ENCODE measurements at places on chromosomes 5 and 9.

DNA sequence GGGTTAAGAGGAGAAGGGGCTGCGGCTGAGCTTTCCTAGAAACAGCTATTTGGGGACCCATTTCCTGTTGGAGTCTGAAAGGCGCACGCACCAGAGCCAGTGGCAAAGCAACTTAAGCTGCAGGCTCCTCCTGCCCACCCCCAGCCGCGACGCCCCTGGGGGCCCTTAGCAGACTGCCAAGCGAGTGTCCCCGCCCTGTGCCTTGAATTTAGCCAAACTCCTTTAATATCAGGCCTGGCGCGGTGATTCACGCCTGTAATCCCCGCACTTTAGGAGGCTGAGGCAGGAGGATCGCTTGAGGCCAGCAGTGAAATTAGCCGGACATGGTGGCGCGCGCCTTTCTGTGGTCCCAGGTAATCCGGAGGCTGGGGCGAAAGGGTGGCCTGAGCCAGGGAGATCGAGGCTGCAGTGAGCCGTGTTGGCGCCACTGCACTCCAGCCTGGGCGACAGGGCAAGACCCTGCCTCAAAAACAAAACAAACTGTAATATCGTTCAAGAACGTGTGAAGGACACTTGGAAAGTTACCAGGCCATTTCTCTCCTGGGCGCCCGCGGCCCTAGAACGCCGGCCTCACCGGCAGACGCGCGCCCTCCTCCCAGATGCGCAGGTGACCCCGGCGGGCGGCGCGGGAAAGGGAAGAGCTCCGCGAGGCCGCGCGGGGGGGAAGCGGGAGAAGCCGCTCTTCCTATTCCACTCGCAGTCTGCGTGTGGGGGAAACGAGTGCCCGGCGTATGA, 1.0 kb upstream of the F2R start:
- DNase-seq = peak; percentile 28

DNA sequence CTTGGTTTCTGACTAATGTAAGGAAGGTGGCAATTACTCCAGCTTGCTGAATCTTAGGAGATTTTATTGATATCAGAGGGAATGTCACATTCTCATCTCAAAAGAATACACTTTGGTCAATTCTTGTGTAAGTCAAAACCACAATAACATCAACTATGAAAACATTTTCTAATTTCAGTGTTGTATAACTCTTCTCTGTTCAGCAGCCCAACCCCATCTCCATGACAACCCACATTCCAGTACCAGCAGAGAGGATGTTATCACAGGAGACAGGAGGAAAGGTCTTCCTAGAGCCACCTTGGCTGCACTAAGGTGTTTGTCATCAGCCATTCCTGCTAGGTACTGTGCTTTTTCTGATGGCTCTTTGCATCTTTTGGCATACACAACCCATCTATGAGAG, 529.1 kb upstream of the BRINP1 start:
- DNase-seq = no peak

GRCh38 chr5:58266402-58266801, 193.5 kb downstream of the PLK2 start:
- DNase-seq = no peak

GRCh38 chr9:127838375-127839078, 15.9 kb downstream of the ENG start:
- DNase-seq = no peak

- no peak for DNase-seq
Measured at GRCh38 chr9:83630938-83631457, 8.1 kb downstream of the IDNK start.

GRCh38 chr9:89462199-89462598, 35.7 kb downstream of the SEMA4D start:
- no peak for DNase-seq

GRCh38 chr9:90299968-90300367, 342.7 kb downstream of the DIRAS2 start:
- DNase-seq = no peak

GRCh38 chr9:34572628-34573027, 16.9 kb downstream of the CNTFR start:
- DNase-seq = no peak

DNA sequence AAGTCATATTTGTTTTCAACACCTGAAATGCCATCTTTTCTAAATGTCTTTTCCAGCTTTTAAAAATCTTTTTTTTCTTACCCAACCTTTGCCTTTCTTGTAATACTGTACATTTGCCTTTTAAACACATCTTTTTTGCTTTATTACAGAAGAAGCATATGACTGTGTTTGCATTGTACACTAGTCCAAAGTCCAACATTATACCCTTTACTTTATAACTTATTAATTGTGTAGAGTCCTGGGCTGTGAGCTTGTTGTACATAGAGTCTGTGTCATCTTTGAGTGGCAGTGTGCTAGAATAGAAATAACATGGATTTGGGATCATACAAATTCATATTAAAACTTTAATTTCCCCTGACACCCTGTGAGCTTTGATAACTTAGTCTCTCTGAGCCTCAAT, 23.7 kb downstream of the CWC27 start:
- DNase-seq = no peak

DNA sequence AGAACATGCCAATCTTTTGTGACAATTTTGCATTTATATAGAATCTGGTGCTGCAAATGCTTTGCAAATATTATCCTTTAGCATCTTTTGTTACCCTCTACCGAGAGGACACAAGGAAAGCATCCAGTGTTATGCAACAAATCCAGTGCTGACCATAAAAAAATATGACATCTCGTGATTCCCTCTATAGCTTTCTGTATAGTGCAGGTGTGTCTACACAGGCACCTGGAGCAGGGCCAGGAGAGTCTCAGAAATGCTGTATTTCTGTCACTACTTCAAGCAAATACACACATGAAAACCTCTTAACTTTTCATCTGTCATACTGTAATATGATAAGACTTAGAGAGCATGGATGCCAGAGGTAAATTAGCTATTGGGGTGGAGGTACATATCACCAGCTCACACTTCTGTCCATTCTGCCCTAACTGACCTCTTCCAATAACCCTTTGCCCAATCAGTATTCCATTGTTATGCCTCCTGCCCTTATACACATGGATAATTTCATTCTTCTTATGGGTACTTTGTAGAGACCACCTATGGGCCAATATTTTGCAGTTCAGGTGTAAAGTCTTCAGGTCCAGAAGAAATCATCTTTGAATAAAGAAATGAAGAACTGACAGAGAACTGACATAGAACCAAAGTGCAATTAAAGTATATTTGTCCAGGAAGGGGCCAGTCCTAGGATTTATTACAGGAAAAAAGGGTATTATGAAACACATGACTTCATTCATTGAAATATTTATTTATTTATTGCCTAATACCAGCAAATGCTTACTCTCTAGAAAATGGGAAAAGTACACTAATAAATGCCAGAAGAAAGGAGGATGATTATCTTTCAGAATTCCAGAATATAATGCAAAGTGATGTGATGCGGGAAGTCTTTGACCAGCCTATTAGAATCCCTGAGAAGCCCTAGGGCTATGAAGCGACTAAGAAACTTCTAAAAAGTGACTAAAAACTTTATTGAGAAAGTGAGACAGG, 106.5 kb downstream of the EPB41L4A start:
- DNase-seq = no peak

- DNase-seq = no peak
Measured at GRCh38 chr9:27542508-27542907, 12.9 kb upstream of the MOB3B start.

GRCh38 chr5:39992617-39993202, 567.9 kb upstream of the DAB2 start:
- DNase-seq = no peak

- no peak for DNase-seq
Measured at GRCh38 chr5:127799293-127799905, 96.2 kb downstream of the CCDC192 start.

DNA sequence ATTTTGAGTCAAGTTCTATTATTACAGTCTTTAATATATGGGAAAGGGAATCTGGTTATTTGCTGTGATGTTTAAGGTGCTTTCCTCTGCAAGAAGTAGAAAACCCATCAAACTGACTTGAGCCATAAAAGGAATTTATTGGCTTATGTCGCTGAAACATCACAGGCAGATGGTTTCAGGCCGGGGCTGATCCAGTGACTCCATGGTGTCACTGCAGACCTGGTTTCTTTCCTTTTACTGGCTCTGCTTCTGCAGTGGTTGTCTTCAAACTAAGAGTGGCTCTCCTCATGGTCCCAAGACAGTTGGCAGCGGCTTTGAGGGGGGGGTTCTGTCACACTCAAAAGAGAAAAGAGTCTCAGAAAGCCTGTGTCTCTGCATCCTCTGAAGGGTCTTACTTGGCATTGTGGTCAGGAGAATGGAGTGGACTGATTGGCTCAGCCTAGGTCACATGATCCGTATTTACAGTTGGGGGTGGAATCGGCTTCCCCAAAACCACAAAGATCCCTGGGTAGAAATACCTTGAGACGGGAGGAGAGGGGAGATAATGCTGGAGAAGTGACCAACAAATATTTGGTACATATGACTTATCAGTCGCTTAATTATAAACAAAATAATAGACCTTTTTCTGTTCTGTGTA, 106.3 kb downstream of the DAPK1 start:
- DNase-seq = no peak

GRCh38 chr5:5629607-5629978, 207.1 kb downstream of the ICE1 start:
- no peak for DNase-seq

- DNase-seq = peak; percentile 23
Measured at GRCh38 chr5:14438195-14438606, 143.4 kb upstream of the OTULINL start.

DNA sequence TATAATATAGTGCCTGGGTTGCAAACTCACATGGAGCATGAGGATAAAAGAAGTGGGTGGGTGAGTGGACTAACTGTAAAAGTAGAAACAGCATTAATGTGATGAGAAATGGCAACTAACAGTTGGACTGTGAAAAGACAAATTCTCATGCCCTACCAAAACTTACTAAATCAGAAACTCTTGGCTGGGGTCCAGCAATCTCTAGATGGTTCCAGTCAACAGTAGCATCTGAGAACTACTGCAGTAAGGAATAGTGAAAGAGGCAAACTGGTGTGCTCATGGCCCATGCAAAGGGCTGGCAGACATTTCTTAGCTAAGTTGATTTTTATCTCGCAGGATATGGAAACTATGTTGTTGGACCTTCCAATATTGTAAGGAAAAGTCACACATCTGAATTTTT, 150.3 kb downstream of the PIK3R1 start:
- DNase-seq = no peak

DNA sequence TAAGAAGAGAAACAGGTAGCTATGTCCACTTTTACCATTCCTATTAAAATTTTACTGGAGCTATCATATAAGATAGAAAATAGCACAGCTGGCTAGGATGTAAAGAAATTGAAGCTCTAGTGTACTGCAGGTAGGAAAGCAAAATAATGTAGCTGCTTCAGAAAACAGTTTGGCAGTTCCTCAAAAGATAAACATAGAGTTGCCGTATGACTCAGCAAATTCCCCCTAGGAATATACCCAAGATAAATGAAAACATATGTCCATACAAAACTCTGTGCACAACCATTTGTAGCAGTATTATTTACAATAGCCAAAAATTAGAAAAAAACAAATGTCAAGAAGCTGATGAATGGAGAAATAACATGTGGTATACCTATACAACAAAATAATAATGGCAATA, 64.6 kb upstream of the SHISAL2B start:
- DNase-seq = no peak

DNA sequence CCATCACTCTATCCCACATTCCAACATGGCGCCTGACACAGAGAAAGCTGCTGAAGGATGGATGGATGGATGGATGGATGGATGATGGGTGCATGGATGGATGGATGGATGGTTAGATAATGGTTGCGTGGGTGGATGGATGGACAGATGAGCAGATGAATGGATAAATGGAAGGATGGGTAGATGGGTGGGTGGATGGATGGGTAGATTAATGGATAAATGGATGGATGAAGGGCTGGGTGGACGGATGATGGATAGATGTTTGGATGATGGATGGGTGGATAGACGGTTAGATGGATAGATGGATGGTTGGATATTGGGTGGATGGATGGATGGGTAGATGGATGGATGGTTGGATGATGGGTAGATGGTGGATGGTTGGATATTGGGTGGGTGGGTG, 4.5 kb downstream of the LCN12 start:
- no peak for DNase-seq

DNA sequence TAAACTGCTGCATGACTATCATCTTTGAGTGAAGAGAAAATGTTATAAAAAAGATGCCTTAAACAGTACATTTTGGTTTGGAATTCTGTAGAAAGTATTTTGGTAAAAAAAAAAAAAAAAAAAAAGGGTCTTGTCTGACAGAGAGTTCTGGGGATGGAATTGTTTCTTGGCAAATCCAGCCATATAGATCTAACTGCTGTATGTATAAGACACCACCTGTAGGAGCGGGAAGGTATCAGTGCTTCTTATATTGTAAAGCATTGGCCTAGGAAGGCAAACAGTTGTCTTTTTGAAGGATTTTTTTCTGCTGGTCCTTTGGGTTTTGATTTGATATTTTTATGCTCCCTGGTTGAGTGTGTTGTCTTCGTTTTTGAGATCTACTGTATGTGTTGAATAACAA, 2.8 kb downstream of the PURA start:
- no peak for DNase-seq

GRCh38 chr5:132641241-132641723, 16.7 kb upstream of the IL13 start:
- peak; percentile 85 for DNase-seq

GRCh38 chr5:625516-625915, 13.4 kb downstream of the CEP72 start:
- DNase-seq = no peak

DNA sequence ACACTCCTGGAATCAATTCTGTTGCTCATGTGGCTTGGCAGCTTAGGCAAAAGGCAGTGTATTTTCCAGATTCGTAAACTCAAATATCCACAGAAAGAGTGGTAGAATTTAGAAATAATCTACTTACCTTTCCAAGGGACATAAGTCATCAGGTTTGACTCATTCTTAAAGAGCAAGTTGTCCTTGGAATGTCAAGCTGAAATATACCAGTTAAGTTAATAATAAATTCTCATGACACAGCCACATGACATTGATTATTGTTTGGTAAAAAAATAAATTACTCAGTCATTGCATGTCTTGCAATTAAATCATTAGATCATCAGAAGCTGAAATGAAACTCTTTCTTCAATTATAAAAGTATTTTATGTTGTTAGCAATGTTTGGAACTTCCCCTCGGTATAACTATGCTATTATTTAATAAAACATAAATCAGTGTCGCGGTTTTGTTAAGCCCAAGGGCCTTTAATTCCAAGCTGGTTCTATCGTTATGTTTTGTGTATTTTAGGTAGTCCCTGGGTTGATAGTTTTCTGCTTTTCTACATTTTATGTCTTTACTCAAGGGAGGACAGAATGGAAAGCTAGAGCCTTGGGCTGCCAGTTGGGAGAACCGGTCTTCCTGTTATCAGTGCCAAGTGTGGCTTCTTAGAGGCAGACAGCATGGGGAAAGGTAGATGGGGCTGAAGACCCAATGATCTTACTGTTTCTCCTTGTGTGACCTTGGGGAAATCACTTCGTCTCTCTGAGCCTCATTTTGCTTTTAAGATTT, 79.3 kb upstream of the PRLR start:
- no peak for DNase-seq

DNA sequence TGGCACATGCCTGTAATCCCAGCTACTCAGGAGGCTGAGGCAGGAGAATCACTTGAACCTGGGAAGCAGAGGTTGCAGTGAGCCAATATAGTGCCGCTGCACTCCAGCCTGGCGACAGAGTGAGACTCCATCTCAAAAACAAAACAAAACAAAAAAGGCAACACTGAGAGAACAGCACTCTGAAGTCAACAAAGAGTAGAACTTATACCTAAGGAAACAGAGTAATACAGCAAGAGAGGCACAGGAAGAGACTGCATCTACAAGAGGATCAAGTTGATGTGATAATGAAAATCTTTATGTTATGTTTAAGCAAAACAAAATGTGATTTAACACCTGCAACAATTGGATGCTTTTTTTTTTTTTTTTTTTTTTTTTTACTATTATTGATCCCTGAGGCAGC, 33.1 kb downstream of the FYB1 start:
- peak; percentile 43 for DNase-seq

Data from activated CD4-positive, alpha-beta T cell treated with anti-CD3 and anti-CD28 coated beads, Interleukin-2, amount 50 U/mL, for 16 hours (primary cell).